ENCODE measurements at places on chromosomes 11 and 22.

DNA sequence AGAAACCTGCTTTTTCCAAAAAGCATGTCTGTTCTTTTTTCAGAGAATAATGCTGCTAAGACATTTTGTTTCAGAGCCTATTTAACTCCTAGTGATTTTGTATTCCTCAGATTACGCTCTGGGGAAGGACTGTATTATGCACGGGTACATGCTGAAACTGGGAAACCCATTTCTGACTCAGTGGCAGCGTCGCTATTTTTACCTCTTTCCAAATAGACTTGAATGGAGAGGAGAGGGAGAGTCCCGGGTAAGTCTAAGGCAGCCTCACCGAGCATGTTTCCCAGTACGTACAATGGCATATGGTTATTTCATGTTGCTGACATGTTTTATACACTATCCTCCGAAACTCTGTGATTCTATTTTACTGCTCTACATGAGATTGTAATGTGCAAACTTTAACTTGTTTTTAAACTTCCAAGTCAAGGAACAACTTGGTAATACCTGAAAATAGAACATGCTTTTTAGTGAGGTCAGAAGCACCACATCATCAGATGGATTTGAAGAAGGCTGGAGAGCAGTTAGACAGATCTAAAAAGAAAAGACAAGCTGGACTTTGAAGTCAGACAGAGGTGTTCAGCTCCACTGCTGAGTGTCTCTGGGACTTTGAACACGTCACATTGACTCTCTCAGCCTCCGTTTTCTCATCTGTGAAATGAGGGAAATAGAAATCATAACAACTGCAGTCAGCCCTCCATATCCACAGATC, 23.7 kb upstream of the MYO18B start:
- no peak for DNase-seq

GRCh38 chr11:61121917-61122316, 19.6 kb downstream of the CD5 start:
- DNase-seq = no peak

DNA sequence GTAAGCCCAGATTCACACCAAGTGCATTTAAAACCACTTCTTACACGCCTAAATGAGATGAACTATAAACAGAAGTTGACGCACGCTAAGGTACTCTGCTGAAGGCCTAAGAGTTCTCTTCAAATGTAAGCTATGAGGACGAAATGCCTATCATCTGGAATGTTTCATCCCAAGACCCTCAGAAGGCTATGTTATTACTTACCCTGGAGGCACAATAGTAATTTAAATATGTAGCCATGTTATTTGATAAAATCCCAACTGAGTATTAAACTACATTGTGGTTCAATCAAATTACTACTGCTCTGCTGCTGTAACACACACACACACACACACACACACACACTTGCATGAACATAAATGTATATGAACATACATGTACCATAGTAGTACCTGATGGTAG, 47.6 kb downstream of the MAML2 start:
- no peak for DNase-seq

- DNase-seq = peak; percentile 68
These were observed 29.1 kb upstream of the TXNRD2 start for GRCh38 chr22:19970479-19971275.

DNA sequence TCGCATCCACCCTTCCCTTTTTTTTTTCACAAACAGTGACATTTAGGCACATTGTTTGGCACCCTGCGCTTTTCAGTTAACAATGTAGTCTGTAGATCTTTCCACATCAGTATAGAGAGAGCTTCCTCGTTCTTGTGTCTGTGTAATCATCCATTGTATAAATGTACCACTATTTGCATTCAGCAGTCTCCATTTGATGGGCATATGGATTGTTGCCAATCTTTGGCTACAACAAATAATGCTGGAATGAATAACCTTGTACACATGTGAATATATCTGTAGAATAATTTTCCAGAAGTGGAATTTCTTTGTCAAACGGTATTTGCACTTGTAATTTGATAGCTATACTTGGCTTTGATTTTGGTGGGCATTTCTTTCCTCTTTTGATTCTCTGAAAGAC, 17.1 kb downstream of the MPEG1 start:
- no peak for DNase-seq

DNA sequence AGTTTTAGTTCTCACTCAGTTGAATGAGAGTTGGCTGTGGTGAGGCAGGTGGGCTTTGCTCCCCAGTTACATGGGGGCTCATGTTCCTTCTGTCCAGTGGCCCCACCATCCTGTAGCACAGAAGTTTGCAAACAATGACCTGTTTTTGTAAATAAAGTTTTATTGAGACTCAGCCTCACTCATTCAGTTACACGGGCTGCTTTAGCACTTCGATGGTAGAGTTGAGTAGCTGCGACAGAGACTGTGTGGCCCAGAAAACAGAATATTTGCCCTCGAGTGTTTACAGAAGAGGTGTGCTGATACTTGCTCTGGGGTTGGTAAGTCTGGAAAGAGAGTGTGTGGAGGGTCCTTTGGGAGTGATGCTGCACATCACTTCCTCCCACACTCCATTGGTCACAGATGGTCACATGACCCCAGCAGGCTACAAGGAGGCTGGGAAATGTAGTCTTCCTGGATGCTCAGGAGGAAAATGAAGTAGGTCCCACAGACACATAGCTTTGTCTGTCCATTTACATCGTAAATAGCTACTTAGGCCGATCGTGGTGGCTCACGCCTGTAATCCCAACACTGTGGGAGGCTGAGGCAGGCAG, 34.6 kb downstream of the IFT27 start:
- no peak for DNase-seq

- DNase-seq = no peak
These were observed 12.6 kb upstream of the OMP start for GRCh38 chr11:77090046-77090372.

DNA sequence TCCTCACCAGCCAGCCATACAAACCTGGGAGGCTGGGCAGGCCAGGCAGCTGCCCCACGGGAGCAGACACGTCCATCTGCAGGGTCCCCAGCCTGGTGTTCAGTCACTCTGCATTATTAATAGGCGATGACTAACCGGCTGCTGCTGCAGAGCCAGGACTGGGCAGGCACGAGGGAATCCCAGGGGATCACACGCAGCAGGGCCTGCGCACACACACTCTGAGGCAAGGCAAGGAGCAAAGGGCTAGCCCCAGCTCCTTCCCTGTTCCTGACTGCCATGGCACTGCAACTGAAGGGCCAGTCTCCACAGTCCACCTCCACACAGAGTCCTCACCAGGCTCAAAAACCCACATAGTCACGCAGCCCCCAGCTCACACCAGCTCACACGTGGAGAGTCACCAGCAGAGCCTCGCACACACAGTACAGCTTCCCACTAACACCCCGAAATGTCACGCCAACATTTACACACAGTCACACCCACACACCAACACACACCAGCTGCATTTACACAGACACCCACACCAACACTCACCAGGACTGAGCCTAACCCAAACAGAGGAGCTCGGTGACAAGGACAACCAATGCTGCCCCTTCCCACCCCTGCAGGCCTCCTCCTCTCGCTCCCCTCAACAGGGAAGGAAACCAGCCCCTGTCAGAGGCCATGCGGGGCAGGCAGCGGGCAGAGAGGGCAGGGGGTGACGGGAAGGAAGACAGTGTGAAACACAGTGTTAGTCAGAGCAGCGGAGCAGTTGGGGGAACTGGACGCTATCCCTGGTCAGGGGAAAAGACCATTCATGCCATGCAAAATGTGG, 47.3 kb downstream of the NRXN2 start:
- no peak for DNase-seq

GRCh38 chr11:7787239-7787638, 9.5 kb downstream of the OR5P2 start:
- DNase-seq = no peak

- no peak for DNase-seq
These were observed 23.5 kb downstream of the LARGE1 start for GRCh38 chr22:33896575-33897447.
